Stimulated activated CD4-positive, alpha-beta T cell treated with anti-CD3 and anti-CD28 coated beads, Interleukin-2, amount 100 ng/mL, for 4 hours (primary cell): ENCODE measurements at places on chromosomes 1 and 21.

GRCh38 chr1:112394743-112395062 is 1.3 kb upstream of the CTTNBP2NL start:
- no peak for DNase-seq

- DNase-seq = peak; percentile 19
These were observed 660 bp downstream of the GCLM start for GRCh38 chr1:93908394-93909145.

- DNase-seq = no peak
These were observed 35.8 kb downstream of the LGR6 start for GRCh38 chr1:202229376-202229775.

DNA sequence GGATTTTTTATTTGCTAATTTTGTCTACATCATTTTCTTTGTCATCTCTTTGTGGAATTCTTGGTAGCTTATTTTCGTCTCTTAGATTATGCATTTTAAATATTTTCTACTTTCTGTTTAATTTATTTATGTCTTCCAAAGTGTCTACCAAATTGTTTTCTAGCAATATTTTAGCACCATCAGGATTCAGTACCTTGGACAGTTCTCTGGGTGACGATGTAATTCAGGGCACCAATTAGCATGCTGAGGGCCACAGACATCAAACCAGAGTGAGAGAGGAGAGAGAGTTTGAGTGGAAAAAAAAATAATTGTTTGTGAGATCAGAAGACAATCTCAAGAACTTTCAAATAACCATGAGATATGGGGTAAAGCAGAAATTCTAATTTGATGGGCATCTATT is 169.8 kb upstream of the CXADR start:
- DNase-seq = no peak

DNA sequence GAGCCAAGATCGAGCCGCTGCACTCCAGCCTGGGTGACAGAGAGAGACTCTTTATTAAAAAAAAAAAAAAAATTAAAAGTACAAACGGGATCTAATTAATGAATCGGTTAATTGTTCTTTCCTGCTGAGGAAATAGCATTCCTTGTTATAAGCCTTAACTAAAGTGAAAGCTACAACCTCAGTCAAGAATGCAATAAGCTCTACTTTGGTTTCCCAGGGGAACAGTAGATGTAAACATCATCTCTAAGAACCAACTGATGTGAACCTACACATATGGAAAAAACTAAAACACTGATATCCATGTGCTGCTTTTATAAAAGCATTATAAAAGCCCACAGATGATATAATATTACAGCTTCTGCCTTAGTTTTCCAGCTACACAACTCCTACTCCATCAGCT is 41.9 kb downstream of the LPGAT1 start:
- DNase-seq = no peak

- no peak for DNase-seq
These were observed 26.1 kb downstream of the PROK1 start for GRCh38 chr1:110477041-110477440.

- DNase-seq = peak; percentile 82
These were observed 9.1 kb downstream of the IFI6 start for GRCh38 chr1:27662707-27663393.

GRCh38 chr1:1202831-1203560 is 3.4 kb downstream of the TNFRSF18 start:
- no peak for DNase-seq

- DNase-seq = no peak
These were observed 23.0 kb upstream of the PIGC start for GRCh38 chr1:172466795-172467407.

- DNase-seq = no peak
These were observed 69.5 kb downstream of the FGGY start for GRCh38 chr1:59366346-59366745.

DNA sequence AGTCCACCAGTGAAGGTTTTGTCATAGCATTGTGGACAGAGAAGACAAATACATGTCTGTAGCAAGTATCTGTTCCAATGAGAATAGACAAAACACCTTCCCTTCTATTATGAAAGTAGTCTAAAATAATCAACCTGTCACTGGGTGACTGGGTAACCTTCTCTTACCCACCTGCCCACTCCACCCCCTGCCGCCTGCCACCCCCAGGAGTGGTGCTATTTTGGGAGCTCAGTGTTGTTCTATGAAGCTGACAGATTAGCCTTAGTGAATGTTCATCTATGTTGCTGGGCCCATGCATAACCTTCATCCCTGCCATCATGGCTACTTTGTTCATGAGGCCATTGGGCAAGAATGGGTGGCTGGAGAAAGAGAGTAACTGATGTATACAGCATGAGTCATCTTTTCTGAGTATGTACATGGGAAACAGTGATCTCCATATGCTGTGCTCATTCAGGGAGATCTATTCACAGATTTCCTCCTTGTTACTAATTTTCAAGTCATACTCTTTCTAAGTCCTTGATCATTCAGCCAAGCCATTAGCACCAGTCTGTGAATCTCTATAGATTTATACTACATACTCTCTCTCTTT is 24.8 kb downstream of the MARK1 start:
- no peak for DNase-seq

DNA sequence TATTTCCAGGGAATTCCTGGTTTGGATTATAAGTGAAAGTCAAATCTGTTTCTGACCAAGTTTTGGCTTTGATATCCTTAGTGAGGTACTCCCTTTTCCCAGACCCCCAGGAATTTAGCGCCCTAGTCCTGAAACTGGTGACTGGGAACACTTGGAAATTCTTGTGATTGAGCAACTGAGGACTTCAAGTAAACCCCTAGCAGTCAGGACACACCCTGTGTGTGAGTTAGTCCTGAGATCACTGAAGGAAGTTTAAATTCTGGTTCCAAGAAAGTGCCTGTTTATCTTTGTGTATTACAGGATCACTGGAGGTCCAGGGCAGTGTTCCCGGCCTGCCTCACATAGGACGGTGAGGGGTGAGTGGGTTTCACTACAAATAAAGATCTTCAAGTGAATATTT is 95.1 kb upstream of the F3 start:
- no peak for DNase-seq

DNA sequence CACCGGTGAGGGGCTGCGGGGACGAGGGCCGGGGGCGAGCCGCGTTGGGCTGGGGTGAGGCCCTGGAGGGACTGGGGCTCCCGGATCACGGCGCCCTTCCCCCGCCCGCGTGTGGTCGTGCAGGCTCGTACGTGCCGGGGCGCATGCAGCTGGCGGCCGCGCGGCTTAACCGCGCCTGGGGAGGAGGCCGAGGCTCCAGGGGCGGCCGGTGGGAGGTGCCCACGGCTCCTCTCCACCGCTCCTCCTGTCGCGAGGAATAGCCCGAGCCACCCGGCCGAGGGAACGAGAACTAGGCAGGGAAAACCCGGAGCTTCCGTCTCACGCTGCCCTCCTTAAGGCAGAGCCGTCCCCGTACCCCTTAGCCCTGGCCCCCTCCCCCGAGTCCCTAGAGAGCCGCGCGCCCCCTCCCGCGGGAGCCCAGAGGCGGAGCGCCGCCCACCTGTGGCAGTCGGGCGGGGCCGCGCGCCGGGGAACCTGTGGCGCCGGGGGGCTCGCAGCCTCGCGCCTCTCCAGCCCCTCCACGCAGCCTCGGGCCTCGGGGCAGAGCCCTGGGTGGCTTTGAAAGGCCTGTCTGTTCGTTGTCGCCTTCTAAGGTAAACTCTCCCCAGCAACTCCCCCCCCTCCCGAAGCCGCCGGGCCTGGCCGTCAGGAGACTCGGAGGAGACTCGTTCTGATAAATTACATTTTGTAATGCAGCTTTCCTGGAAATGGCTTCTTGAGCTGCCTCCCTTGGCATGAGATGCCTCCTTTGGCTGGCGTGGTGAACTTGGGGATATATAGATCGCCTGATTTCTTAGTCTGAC is 746 bp downstream of the AK4 start:
- peak; percentile 16 for DNase-seq

DNA sequence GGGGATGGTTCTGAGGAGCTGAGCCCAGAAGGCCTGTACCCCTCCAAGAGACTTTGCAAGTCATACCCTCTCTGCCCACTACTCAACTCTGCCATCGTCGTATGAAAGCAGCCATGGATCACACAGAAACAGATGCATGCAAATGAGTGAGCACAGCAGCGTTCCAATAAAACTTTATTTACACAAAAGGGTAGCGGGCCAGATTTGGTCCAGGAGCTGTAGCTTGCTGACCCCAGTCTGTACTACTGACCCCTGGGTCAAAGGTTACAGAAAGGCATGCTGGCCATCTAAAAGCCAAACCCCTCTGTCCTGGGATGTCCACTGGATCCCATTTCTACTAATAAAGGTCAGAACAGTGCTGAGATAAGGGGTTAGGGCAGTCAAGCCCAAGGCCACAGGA is 8.8 kb upstream of the AGTRAP start:
- DNase-seq = no peak

DNA sequence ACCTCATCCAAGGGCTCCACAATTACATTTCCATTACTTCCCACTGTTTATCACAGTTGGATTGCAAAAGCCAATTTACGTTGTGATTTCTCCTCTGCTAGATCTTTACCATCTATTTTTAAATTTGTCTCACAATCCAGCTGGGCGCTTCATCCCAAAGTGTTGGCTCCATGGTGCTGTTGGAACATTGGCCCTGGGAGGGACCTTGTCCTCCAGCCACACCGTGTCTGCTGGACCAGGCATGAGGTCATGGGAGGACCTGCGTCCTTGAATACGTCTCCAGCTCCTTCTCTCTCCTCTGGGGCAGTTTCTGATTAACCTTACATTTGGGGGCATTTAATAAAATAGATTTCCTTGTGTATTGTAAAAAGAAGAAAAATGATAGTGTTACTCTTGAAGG is 125.4 kb downstream of the KCNJ6 start:
- DNase-seq = no peak
